ENCODE measurements at places on chromosomes 1 and 21.

GRCh38 chr1:53365437-53366063, 37.7 kb upstream of the LRP8 start:
- no peak for DNase-seq

DNA sequence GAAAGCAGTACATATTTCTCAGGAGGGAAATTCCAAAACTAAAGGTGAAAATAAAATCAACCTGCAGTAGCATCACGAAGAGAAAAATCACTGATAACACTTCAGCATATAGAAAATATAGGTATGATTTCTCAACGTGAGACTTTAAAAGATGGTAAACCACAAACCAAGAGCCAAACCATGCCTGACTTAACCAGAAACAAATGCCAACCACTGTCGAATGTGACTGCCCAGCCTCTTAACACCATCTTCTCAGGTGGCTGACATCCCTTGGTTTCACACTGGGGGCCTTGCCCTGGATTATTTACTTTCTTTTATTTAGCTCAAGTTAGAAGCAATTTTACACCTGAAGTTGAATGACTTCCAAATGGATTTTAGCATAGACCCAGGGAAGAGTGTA, 10.1 kb downstream of the HMGCS2 start:
- no peak for DNase-seq

DNA sequence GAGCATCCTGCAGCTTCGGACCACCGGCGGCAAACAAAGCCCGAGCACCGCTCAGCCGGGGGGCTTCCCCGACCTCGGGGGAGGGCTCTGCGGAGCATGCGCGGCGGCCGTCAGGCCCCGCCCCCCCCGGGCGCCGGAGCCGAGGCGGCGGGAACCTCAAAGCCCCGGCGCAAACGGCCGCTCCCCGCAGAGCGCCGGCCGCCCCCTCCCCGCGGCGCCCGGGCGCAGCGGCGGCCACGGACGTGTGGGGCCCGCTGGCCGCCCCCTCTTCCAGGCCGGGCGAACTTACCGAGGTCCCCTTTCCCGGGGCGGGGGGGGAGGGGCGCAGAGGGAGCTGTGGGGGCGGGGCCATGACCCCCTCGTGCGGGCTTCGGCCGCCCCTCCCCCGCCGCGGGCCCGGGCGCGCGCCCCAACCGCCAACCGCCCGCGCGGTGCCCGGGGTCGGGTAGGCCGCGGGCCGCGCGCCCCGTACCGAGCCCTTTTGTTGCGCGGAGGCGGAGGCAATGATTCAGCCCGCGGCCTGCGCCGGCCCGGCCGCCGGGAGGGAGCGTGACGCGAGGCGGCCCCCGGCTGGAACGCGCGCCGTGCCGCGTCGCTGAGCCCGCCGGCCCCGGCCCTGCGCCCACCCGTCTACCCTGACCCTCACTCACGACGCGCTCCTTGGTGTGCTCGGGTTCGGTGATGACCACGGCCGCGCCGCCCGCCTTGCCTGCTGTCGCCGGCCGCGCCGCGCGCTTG, 1.7 kb downstream of the RCC2 start:
- DNase-seq, result peak; percentile 64

DNA sequence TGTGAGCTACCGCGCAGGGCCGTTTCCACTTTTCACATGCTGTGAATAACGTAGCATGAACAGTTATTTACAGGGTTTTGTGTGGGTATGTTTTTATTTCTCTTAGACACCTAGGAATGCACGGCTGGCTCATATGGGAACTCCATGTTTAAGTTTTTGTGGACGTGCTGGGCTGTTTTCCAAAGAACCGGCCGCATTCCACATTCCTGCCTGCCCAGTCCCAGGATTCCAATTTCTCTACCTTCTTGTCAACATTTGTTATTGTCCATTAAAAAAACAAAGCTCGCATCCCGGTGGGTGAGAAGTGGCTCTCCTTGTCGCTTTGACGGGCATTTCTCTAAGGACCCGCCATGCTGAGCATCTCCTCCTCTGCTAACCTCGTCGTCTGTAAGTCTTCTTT, 47.1 kb upstream of the LRRC3 start:
- DNase-seq, result no peak

DNA sequence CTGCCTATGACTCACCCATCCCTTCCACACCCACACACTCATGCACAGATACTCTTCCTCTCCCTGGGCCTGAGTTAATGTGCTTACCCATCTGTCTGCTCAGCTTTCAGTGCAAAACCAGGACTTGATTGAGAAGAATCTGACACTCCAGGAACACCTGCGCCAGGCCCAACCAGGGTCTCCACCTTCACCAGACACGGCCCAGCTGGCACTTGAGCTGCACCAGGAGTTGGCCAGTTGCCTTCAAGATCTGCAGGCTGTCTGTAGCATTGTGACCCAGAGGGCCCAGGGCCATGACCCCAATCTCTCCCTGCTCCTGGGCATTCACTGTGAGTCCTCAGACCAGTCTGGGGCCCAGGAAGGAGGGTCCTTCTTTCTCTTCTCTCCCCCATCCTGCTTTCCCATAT, 3.5 kb upstream of the SH3BGRL3 start:
- DNase-seq, result no peak

GRCh38 chr1:2597441-2598328, 11.1 kb downstream of the PRXL2B start:
- no peak for DNase-seq

GRCh38 chr1:83627045-83627444, 371.9 kb downstream of the TTLL7 start:
- no peak for DNase-seq

DNA sequence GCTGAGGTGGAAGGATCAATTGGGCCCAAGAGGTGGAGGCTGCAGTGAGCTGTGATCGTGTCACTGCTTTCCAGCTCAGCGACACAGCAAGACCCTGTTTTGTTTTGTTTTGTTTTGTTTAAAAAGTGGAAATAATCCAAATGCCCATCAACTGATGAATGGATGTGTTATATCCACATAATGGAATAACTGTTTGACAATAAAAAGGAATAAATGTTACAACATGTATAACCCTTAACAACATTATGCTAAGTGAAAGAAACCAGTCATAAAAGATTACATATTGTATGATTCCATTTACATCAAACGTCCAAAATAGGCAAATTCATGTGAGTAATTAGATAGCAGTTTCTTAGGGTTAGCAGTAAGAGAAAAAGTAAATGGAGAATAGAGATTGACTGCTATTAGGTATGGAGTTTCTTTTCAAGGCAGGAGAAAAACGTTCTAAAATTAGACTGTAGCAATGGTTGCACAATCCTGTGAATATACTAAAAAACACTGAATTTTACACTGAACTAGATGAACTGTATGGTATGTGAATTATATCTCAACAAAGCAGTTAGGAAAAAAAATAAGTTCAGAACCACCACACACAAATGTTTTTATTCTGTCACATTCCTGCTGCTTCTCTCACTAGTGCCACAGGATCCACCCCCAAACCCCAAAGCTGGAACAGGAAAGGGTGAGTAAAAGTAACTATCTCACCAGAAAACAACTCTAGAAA, 15.7 kb downstream of the FOXJ3 start:
- no peak for DNase-seq

DNA sequence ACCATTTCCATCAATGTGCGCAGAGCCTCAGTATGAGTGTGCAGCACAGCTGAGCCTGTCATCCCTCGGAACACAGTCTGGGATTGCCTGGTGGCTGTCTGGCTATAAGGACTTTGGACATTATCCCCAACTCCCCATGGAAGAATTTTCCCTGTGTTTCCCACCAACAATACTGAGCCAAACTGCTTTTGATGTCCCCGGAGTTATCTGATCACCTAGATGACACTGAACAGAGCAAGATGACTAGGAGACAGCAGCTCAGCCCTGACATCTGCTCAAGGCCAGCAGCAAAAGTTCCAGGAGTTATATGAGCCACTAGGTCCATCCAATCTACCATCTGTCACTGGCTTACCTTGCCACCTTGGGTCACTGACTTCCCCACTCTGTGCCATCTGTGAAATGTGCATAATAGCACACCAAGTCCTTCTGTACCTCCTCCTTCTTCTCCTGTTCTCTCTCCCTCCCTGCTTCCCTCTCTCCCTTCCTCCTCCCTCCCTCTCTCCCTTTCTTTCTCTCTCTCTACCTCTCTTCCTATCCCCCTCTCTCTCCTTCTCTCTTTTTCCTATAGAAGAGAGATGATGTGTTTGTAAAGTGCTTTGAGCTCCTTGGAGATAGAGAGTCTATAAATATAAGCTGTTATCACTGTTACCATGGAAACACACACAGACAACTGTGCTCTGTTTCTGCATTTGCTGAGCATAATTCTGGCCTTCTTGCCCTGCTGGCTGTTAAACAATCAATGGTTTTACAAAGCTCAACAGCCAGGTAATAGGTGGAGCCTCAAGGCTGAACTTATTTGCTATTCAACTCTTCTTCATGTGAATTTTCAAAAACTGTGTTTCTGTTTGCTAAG, 19.7 kb upstream of the ATP1B1 start:
- peak; percentile 72 for DNase-seq

DNA sequence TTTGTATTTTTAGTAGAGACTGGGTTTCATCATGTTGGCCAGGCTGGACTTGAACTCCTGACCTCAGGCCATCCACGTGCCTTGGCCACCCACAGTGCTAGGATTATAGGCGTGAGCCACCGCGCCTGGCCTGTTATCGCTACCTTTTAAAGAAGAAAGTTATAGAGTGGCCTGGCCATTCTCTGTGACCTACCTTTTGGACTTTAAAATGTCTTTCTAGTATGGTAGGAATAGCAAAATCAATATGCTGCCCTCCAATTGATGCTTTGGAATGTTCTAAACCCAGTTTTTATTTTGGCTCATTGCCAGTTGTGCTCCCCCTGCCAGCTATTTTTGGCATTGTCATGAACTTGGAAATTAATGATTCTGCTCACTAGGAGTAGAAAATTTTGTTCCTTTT, 19.9 kb downstream of the HIPK1 start:
- no peak for DNase-seq

DNA sequence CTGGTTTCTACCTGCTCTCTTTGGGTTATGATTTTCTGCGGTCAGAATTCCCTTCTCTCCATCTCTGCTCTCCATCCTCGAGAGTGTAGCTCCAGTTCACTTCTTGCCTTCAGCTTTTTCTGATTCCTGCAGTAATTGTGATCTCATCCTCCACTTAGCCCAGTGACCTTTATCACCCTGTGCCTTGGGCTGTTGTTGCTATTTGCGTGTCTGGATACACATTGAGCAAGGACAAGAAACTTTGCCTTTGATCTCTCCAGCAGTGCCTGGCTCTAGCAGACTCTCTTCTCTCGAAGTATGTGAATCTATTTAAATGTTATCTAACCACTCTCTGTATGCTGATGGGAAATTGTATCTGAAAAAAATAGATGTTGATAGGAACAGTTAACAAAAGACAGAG, 76.4 kb upstream of the MARK1 start:
- DNase-seq, result no peak

GRCh38 chr1:211632117-211632807, 43.2 kb downstream of the NEK2 start:
- DNase-seq, result no peak

GRCh38 chr1:224623743-224624333, 7.7 kb downstream of the CNIH3 start:
- no peak for DNase-seq

DNA sequence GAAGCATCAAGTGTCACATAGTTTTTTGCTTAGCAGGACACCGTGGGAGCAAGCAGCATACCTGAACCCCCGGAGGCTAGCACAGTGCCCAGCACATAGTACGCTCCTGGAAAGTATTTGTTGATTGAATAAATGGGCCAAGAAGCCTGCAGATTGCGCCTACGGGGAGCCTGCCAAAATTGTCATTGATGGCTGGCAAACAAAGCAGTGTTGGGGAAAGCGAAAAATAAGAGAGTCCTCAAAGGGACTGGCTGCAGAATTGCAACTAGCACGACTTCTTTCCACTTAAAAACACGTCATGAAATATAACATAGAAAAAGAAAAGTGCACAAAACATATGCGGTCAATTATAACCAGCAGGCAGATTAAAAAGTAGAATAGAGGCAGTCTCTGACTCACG, 125.2 kb upstream of the GALNT2 start:
- DNase-seq, result no peak

GRCh38 chr1:69191335-69191734, 376.4 kb upstream of the LRRC7 start:
- peak; percentile 55 for DNase-seq

Data from NCI-H2171 (cell line).